ENCODE measurements at places on chromosomes 13 and 19.

GRCh38 chr13:29411481-29411880 is 184.0 kb downstream of the SLC7A1 start:
- DNase-seq: no peak

DNA sequence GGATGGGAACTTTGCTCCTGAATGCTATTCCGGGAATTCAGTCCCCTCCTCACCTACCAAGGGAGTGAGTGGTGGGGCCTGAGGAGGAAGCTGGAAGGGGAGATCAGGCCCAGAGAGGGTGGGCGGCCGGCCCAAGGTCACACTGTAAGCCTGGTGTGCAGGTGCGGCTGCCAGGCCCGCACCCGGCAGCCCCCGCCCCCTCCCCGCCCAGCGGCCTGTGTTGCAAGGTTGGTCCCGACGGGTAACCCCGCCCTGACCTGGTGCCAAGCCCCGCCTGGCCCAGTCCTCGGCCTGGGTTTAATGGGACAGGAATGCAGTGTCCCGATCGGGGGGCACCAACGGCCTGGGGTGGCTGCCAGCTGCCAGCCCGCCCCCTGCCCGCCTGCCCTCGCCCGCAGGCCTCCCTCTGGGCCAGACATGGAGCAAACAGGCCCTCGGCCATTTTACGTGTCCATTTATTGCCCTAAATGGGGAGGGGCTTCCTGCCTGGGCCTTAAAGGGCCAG is 5.5 kb downstream of the ZBTB7A start:
- no peak for DNase-seq

DNA sequence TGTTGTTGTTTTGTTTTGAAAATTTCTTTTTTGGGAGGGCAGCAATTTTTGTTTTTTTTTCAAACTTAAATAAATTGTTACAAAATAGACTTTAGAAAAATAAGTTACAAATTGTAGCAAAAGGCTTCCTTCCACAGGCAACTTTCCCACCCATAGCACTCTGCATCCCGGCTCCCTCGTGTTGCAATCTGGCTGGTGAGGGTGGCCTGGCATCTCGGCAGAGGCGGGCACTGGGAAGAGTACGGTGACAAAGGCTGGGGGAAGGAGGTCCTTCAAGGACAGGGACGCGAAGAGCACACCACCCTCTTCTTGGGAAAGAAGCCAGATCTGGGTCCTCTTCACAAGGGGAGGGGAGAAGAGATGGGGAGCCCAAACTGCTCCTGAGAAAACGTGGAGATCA is 379.7 kb downstream of the OLFM4 start:
- DNase-seq: no peak

GRCh38 chr19:54096617-54097106 is 3.9 kb downstream of the OSCAR start:
- DNase-seq: no peak

DNA sequence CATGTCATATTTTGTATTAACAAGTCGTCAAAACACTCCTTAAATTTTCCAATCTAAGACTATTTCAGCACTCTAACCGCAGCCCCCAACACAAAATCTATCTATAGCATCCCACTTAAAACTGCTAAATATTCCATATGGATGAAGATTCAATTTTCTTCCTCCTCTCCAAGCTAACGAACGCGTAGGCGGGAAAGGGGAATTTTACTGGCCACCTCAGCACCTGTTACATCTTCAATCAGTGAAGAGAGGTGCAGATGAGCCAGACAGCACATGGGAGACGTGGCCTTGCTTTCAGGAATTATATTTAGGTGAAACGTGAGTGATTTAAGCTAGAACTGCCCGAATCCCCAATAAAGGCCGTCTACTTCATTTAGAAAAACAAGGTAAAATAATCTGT is 1.1 kb downstream of the RBM26 start:
- no peak for DNase-seq

GRCh38 chr13:67146523-67147130 is 83.5 kb downstream of the PCDH9 start:
- DNase-seq: no peak

DNA sequence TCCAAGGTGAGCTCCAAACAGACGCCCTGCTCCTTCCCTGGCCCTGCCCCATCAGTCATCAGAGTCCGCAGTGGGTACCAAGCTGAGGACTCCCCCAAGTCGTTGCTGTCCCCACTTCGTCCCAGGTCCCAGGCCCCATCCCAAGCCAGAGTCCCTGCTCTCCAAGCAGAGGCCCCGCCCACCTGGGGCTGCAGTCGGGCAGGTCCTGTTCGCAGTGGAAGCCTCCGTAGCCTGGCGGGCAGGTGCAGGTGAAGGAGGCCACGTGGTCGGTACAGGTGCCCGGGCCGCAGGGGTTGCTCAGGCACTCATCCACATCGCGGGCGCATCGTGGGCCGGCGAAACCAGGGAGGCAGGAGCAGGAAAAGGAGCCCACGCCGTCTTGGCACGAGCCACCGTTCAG is 19.4 kb downstream of the NOTCH3 start:
- no peak for DNase-seq

GRCh38 chr19:3175781-3176714 is 2.5 kb upstream of the S1PR4 start:
- no peak for DNase-seq

GRCh38 chr13:20057963-20058362 is 99.4 kb downstream of the ZMYM2 start:
- no peak for DNase-seq

DNA sequence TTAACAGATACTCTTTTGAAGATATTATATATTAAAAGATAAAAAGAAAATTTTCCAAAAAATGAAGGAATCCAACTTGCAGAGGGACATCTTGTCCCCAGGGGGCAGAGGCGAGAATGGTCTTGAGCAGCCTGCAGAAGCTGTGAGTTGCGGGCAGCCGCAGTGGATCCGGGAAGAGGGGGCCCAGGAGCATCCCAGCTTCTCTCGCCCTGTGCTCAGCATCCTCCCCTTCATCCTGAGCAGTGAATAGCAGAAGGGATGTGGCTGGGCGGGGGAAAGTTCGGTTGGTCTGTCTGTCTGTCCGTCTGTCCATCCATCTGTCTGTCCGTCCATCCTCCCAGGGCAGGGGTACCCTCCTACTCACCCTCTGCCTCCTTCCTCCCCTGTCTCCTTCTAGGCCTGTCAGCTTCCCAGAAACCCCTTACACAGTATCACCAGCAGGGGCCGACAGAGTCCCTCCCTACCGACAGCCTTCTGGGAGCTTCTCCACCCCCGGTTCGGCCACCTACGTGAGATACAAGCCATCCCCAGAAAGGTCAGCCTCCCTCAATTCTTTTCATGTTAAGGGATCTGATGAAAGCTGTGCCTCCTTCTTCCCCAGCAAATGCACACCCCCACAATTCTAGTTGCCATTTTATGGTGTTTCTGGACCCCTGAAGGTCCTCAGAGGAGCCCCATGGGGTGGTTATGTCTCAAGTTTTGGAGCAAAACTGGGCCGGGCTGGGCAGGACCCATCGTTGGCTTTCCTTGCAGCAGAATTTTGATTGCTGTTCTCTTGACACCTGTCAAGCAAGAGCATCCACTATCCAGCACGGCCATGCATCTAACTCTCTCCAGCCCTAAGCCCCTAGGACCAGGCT is 81.6 kb downstream of the DPF1 start:
- DNase-seq: peak; percentile 17

- DNase-seq: no peak
These were observed 418.6 kb downstream of the UQCRFS1 start for GRCh38 chr19:28794301-28794700.

DNA sequence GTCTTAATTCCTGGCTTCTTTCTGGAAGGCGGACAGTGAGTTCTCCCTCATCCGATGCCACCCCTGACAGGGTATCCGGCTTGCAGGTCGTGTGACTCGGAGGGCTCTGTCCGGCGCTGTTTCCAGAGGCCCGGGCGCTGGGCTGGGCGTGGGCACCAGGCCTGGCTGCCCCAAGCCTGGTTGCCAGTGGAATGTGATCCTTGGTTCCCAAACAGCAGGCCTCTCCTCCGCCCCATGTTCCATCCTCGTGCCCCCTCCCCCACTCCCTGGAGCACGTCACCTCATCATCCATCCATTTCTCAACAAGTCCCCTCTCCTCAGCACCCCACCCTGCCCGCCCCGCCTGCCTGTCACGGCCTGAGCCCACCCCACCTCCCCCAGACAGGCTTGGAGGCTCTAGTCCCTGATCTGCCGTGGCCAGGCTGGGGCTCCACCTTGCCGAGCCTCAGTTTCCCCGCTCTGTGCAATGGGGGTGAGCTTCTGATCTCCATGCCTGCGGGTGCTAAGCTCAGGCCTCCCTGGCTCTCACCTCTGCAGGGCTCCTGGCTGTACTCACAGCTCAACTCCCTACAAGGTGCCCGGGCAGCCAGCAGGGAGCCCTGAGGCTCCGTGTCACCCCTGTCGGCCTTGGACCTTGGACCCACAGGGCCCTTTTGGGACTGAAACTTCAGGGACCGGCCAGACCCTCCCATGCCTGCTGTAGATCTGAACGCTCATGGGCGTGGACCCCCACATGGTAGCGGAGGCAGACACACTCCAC is 2.3 kb downstream of the TBXA2R start:
- no peak for DNase-seq

DNA sequence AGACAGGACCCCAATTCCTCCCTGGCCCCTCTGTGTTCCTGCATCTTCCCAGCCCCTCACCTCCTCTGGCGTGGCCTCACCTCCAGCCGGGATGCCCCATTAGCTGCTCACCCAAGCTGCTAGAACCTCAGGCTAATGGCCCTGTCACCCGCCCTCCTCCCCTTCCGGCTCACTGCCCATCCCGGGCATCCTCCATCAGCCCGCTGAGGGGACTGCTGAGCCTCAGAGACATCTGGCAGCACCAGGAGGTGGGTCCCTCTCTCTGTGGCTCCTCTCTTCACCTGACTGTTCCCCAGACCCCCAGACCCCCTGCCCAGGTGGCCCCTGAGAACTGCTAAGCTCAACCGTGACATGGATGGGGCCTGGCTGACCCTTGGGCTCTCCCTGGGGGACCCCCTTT is 2.9 kb downstream of the FFAR1 start:
- no peak for DNase-seq

DNA sequence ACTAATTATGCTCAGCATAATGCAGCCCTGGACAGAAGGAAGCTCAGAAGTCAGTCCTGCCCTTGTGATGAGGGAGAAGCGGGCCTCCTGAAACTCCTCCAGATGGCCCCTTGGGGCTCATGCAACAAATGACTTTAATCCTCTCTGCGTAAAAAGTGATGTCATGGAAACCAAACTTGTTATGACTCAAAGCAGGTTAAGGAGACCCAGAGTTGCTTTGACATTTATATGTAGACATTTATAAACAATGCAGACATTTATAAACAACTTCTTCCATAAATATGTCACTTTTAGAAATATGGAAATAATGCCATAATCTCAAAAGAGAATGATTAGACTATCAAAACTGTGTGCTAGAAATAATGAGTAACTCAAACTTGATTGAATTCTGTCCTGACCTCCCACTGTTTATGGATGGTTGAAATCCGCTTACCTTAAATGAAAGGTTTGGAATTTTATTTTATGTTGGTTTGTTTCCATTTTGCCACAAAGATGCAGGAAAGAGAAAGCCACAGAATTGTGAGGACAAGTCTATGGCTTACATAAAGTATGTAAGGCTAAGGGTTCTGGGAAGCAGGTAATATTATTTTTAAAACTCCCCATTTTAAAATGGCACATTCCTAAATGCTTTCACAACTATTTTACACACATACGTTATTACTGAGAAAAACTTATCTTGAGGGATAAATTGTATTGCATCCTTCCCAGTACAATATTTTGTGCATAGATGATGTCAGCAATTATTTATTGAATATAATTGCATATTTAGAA is 73.7 kb downstream of the CYSLTR2 start:
- DNase-seq: no peak

DNA sequence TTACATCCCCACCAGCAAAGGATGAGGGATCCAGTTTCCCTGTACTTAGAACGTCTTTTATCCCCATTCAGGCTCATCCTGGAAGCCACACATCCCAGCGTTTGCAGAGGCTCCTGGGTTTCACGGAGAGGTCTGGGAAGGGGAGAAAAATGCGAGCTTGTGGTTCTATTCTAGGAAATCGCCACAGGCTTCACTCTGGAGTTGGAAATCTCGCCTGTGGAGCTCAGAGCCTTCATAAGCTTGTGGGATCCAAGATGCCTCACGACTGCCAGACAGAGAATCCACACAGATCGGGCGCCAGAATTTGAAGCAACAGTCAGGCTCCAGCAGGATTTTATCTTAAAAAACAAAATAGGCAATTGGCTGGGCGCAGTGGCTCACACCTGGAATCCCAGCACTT is 157.9 kb downstream of the PTPRS start:
- no peak for DNase-seq

DNA sequence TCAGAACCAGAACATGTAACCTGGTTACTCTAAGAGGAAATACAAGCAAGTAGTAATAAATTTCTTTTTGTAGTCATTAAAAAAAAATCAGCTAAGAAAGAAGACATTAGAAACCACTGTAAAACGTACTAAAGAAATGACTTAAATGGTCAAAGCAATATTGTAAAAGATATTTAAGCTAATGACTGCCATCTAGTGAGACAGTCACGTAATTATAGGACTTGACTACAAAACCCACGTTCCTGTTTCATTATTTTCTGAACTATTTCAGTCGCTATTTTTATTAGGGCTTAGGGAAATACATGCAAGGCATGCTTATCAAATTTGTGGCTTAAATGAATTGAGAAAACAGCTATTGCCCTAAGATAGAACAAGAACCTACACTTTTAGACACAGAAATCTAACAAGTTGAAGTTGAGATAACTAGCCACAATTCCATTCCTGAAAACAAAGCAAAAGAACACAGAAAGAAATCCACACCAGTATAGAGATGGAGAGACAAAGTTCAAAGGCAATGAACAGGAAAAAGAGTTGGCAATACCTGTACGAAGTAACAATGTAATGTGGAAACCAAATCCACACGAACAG is 17.9 kb downstream of the ALG5 start:
- DNase-seq: no peak

DNA sequence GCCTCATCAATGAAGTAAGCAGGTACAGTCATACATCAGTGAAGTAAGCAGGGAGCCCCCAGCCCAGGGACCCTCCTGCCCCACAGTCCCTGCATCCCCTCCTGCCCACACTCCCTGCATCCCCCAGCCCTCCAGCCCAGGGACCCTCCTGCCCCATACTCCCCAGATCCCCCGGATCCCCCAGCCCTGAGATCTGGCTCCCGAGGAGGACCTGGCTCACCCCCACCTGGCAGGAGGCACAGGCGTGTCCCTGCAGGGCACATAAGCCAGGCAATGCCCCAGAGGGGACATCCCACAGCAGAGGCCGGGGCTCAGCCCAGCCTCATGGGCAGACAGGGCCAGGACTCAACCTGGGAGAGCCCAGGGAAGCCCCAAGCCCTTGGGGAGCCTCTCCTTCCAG is 53.6 kb upstream of the TPM4 start:
- no peak for DNase-seq
